ENCODE measurements at places on chromosomes 6 and 20. TPM values are rescaled to one million over a fixed set of nuclear protein-coding genes. Genes with fewer than 3 reads are reported as not detected.

DNA sequence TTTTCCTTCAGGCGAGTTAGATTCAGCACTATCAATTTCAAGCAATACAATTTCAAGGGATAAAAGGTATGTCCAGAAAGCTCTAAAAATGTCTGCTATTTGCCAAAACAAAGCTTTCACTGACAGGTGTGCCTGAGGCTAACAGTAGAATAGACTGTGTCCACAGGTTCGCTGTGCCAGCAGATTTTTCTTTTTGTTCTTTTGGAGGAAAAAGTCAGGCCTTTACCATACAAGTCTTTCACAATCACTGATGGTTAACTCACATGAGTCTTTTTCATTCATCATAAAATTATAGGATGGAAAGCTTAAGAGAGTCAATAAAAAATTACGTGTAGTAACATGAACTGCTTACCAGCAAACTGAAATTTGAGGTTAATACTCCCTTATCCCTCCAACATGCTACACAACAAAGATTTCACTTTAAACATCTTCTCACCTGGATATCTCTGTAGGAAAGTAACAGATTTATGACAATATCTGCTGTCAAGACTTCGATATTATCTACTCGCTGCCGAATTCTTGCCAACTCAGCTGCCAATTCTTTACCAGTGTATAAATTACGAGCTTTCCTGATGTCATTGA is 95.4 kb downstream of the MAP3K5 start:
- no peak for DNase-seq

LHFPL5 gene
- not detected for total RNA-seq

DNA sequence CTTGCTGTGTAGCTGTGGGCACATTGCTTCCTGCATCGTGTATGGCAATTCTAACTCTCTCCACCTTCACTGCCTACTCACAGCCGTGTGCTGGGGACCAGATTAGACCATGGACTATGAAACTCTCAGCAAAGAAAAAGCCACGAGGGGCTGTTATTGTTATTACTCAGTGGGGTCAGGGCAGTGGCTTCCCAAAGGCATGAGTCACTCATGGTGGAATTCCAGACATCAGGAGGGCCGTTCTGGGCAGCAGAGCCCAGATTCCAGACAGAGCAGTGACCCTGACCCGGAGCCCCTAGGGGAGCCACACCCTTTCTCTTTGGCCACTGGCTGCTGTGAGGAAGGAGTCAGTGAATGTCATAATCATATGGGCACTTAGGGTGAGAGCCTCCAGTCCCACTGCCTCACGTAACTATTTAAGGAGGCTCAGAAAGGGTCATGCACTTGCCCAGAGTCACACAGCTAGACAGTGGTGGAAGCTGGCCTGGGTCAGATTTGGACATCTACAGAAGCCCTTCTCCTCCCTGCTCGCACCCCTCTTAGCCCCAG is 22.2 kb upstream of the CCN5 start:
- DNase-seq, result no peak

AIF1 gene
- total RNA-seq, result 107 TPM
